Smooth muscle cell of the pulmonary artery (primary cell): ENCODE measurements at places on chromosomes 12 and 14. TPM values are rescaled to one million over a fixed set of nuclear protein-coding genes. Genes with fewer than 3 reads are reported as not detected.

Gene PTCSC3
- total RNA-seq, result not detected in 2 replicates

Gene PCBP2
- 410 and 411 TPM in 2 replicates for total RNA-seq

Gene OR4K17
- not detected in 2 replicates for total RNA-seq

Gene AMN
- 0.07 and 0.13 TPM in 2 replicates for total RNA-seq

Gene RNFT2
- 6.1 and 6.6 TPM in 2 replicates for total RNA-seq

Gene TRPV4
- total RNA-seq, result 1.3 and 1.4 TPM in 2 replicates

Gene MYF5
- total RNA-seq, result not detected in 2 replicates

Gene JDP2
- total RNA-seq, result 33.9 and 47.5 TPM in 2 replicates

Gene RPGRIP1
- not detected in 2 replicates for total RNA-seq

Gene ADAMTS20
- total RNA-seq, result not detected in 2 replicates

Gene E2F7
- total RNA-seq, result 16.7 and 56.5 TPM in 2 replicates
